ENCODE measurements at places on chromosomes 3 and 15. TPM values are rescaled to one million over a fixed set of nuclear protein-coding genes. Genes with fewer than 3 reads are reported as not detected.

HOMER2 gene
- total RNA-seq, result 6.8 TPM

PLS1 gene
- 0.26 TPM for total RNA-seq

TIMP4 gene
- total RNA-seq, result 12.2 TPM

GATA2 gene
- 2.7 TPM for total RNA-seq

LTK gene
- 0.13 TPM for total RNA-seq

LRRC49 gene
- 20.3 TPM for total RNA-seq

ZDHHC23 gene
- 4.1 TPM for total RNA-seq

ISL2 gene
- total RNA-seq, result not detected

GRAMD1C gene
- total RNA-seq, result 2.2 TPM

CCDC33 gene
- not detected for total RNA-seq

TRPM1 gene
- total RNA-seq, result not detected

UMPS gene
- 25.5 TPM for total RNA-seq

GOLGA6B gene
- not detected for total RNA-seq

MSL2 gene
- total RNA-seq, result 27.9 TPM

C3orf70 gene
- 1.5 TPM for total RNA-seq

SNX33 gene
- 42.6 TPM for total RNA-seq

KIF9 gene
- 7.1 TPM for total RNA-seq

NGRN gene
- 58.3 TPM for total RNA-seq
